Naive thymus-derived CD4-positive, alpha-beta T cell (primary cell): ENCODE measurements at places on chromosomes 5 and 9.
A peak's percentile ranks its signal among the peaks of the same experiment; 100 is the strongest.

DNA sequence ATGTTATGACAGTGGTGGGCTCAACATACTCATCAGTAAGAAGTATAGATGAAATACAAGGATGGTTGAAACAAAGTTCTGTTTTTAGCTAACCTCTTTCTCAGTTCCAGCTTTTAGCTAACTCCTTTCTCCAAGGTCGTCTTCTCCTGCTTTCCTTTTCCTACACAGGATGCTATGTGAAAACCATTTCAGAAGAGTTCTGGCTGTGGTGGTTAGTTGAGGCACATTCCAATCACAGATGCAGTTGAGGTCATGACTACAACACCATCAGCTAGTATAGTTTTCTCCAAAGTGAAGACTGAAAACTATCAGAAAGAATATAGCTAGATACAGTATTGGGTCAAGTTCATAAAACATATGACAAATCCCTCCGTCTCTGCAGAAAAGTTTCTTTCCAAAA lies 477.7 kb upstream of the C9orf72 start:
- no peak for DNase-seq

- DNase-seq: no peak
These were observed 236.6 kb downstream of the NR3C1 start for GRCh38 chr5:143166661-143167420.

- no peak for DNase-seq
These were observed 5.6 kb upstream of the SEC24A start for GRCh38 chr5:134642931-134643530.

DNA sequence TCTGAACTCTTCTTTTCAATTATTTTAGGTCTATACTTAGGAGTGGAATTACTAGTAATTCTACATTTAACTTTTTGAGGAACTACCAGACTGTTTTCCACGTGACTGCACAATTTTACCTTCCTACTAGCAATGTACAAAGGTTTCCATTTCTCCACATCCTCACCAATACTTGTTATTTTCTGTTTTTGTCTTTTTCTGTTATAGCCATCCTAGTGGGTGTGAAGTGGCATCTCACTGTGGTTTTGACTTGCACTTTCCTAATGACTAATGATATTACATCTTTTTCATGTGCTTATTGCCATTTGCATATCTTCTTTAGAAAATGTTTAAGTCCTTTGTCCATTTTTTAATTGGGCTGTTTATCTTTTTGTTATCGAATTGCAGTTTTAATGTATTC lies 136.9 kb upstream of the EGFLAM start:
- DNase-seq: no peak

- DNase-seq: no peak
These were observed 576.1 kb downstream of the CDH12 start for GRCh38 chr5:22277006-22277405.

DNA sequence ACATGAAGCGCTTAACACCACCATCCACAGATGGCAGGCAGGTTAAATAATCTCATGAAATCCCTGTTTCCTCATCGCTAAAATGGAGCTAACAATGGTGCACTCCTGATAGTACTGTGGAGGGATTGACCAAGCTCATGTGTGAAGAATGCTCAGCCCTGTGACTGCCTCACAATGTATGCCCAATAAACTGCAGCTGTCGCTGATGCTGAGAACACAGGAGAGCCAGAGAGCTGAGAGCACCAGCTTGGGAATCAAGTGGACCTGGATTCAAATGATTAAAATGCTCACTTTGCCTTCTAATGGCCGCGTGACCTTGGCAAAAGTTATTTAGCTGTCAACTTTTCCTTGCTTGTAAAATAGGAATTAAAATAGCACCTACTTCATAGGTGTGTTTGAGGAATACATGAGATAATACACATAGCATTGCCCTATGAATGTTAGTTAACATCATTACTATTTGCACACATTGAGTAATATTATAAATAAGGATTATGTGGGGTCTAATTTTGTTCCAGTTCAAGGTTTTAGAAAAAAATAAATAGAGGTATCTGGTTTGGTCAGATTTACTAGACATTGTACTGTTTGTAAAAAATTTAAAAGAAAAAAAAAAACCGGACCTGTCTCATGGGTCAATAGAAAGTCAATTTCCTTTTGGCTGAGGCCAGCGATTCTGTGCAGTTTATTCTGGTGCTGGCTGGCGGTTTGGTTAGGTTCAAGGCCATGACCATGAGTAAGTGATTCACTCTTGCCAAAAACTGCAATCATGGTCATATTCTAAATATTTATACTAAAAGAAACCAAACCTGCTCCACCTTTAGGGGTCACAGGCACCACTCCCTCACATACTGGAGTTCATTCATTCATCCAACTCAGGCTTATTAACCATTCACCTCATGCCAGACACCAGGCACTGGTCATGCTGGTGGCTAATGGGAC lies 101.3 kb downstream of the SH3TC2 start:
- no peak for DNase-seq

GRCh38 chr5:9502050-9502834 lies 43.6 kb downstream of the SEMA5A start:
- DNase-seq: no peak

DNA sequence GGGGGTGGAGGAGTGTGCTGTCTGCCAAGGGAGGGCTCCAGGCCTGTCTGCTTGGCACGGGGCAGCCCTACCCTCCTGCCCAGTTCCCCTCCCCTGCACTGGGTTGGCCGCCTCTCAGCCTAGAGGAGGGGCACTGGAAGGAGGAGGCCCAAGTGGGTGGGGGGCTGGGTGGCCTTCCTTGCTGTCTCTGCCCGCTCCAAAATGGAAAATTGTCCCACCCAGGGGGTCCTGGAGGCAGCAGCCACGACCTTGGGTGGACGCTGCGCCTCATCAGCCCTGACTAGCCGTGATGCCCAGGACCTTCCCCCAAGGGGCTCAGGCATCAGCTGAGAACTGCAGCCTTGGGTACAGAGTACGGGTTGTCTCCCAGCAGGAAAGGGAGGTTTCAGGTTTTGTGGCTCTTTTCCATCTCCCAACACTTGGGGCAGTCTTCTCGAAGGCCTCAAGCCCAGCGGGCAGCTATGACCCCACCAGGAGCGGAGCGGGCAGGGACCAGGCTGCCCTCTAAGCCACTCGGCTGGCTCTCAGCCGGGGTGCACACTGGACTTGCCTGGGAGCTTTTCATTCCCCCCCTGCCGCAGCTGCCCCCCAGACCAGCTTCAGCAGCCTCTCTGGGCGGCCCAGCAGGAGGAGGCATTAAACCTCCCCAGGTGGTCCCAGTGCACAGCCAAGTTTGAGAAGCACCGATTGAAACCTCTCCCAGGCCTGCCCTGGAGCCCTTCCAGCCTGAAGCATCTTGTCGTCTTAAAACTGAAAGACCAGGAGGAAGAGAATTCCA lies 20.6 kb downstream of the NTNG2 start:
- no peak for DNase-seq

DNA sequence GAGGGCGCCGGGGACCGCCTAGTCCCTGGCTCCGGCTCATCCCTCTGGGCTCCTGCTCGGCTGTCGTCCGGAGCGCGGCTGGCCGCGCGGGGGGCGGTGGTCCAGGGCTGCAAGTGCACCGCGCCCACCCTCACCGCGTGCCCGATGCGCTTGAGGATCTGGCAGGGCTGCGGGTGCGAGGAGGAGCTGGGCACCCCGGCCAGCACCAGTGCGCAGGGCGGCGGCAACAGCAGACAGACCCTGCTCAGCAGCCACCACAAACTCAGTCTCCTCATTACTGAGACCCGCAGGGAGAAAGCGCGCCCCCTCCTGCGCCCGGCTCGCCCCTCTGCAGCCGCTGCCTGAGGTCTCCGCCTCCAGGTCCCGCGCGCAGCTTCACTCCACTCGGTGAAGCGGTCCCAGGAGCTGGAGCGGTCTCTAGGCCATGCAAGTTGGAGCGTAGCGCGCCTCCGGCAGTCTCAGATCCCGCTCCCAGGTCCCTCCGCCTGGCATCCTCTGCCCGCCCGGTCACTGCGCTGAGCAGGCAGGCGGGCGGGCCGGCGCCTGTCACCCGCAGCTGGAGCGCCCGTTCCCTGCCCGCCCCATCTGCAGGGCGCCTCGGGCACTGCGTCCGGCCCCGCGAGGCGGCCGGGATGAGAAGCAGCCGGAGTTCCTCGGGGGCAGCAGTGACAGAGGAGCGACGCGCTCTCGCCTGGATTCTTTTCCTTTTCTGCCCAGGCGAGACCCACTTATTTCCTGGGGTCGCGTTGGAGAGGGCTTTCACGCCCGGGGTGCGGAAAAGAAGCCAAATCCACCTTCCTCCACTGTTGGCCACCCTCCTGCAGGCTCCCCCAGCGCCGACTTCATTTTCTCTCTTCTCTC lies 512 bp downstream of the GRIN3A start:
- no peak for DNase-seq

DNA sequence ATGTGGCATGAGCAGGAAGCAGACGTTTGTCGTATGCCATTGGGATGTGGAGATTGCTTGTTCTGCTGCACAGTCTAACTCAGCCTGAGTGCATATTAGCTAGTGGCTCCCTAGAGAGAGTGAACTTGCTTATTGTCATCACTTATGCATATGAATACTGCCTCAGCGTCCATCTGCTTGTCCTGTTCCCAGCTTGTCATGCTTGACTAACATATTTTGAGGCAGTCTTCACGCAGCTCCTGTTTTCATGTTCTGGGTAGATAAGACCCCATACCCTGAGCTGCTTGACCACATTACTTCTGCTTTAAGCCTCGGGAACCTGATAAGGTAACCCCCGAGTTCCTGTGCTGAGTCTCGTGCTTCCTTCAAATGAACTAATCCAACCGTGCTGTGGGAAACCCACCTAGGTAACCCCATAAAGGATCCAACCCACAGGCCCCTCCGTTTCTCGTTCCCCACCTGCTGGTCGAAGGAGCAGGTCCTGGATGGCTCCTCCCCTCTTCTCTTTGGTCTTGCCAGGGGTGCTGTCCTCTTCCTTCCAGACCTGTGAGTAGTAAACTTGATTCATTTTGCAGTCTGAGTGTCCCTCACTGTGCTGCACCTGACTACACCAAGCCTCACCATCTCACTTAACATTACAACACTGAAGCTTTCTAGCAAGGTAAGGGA lies 25.0 kb downstream of the ANKRD33B start:
- DNase-seq: no peak

DNA sequence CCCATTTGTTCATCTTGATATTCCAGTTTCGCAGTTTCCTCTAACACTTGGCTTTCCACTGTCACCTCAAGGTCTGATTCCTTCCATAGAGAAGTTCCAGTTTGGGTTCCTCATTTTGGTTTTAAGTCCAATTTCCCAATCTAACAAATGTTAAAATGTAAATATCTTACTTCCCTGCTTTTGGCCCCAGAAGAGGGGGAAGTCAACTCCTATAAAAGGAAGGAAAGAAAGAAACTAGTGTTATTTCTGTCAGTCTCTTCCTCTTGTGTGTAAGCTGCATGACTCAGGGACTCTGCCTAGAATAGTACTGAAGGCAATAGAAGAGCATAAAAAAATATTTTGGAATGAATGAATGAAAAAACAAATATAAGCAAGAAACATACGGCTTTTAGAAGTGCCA lies 127.5 kb upstream of the CCNG1 start:
- no peak for DNase-seq

DNA sequence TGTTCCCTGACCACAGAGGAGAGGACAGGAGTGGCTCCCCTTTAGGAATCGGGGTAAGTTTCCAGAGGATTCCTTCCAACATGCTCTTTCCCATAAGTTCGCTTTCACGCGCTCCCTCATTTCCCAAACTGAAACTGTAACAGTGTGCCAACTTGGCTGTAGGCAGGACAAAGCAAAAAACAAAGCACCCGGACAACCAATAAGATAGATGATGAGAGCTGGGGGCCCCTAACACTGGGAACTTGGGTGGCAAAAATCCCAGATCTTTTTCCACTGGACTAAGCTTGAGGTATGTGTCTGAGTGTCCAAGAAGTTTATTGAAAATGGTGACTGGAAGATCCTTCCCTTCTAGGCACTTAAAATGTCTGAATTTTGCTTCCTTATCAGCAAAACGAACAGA lies 258.7 kb upstream of the IL12B start:
- DNase-seq: no peak

- peak; percentile 49 for DNase-seq
These were observed 20.3 kb downstream of the CCDC187 start for GRCh38 chr9:136283291-136284235.

DNA sequence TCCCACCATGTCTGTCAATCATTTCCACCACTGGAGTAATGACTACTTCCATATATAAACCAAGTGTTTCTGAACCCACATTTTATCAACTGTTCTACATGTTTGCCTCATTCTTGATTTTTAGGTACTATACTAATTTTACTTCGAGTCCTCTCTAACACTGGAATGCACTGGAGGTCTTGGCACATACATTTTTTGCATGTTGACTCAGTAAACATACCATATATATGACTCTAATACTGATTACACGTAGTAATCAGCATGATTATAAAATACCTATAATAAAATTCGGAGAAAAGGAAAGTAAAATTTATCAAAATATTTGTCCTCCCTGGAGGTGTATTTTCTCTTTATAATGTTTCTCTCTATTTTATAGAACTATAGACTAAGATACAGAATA lies 621.7 kb upstream of the NUDT12 start:
- DNase-seq: no peak

- no peak for DNase-seq
These were observed 77.7 kb downstream of the PLCXD3 start for GRCh38 chr5:41432481-41433253.

DNA sequence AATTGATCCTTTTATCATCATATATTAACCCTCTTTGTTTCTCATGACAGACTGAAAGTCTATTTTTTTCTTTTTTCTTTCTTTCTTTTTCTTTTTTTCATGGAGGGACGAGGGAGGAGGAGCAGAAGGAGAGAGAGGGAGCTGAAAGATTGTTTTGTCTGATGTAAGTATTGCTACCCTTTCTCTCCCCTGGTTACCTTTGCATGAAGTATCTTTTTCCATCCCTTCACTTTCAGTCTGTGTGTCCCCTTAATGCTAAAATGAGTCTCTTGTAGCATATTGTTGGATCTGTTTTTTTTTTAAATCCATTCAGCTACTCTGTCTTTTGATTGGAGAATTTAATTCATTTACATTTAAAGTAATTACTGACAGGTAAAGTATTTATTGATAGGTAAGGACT lies 27.5 kb upstream of the SERINC5 start:
- DNase-seq: no peak

GRCh38 chr5:76204713-76205112 lies 121.5 kb downstream of the SV2C start:
- DNase-seq: no peak

GRCh38 chr5:10059980-10060379 lies 189.7 kb downstream of the ATPSCKMT start:
- no peak for DNase-seq

GRCh38 chr9:112556497-112557442 lies 70.1 kb downstream of the KIAA1958 start:
- no peak for DNase-seq
